ENCODE measurements at places on chromosomes 5 and 9.

- DNase-seq: peak; percentile 52
These were observed 44.5 kb upstream of the NR5A1 start for GRCh38 chr9:124551472-124552272.

DNA sequence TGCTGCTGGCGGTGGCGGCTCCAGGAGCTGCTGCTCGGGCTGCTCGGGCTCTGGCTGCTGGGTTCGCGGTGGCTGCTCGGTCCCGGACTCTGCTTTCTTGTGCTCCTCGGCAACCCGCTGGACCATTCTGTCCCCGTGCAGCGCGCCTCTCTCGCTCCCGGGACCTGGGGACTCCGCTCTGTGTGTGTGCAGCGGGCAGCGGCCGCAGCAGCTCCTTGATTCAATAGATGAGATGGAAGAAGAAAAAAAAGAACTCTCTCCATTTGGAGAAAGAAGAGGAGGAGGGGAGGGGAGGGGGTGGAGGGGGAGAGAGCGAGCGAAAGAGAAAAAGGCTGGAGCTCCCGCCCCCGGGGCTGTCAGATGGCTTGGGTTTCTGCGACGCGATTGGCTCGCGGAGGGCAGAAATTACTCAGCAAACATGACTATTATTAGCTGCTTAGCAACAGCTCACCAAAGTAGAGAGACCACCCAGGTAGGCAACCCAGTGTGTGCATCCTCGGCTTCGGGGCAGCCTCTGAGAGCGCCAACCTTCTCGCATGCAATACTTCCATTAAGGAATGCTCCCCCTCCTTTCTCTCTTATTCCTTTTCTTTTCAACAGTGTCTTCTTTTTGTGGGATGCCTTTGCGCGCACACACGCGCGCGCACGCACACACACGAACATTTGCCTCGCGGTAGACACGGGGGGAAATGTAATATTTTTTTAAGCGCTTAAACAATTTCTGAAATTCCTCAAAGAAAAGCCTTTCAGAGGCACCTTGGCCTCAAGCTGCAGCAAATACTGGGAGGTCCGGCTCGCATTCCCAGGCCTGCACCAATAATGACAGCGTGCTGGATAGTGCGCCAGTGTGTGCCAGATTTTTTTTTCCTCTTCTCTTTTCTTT, 7.6 kb downstream of the PTCH1 start:
- DNase-seq: peak; percentile 91

DNA sequence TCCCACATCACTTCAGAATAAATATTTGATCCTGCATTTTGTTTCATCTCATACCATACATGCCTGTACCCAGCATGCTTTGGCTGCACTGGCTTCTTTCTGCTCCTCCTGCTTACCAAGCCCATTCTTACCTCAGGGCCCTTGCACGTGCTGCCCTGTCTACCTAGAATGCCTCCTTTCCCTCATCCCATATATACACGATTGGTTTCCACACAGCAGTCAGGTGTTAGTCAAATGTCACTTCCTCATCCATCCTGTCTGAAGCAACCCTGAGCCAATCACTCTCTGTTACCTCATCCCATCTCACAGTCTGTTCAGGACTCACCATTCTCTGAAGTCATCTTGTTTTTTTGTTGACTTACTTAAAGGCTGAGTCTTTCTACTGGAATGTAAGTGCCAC, 30.3 kb downstream of the CAST start:
- DNase-seq: no peak

DNA sequence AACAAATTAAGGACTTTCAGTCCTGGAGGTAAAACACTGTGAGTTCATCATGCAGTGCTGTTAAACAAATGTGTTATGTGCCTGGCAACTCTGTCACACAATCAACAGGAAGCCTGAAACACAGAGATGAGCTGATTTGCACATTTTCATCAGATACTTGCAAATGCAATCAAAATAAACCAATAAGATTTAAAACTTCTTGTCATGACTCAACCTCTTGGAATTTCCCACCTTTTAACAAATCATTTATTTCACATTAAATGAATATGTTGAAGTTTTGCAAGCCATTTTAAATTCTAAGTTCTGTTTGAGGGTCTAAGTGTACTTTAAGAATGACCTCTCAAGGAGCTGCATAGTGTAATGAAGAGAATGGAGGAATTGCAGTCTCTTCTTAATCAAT, 64.4 kb downstream of the ANXA1 start:
- DNase-seq: no peak

DNA sequence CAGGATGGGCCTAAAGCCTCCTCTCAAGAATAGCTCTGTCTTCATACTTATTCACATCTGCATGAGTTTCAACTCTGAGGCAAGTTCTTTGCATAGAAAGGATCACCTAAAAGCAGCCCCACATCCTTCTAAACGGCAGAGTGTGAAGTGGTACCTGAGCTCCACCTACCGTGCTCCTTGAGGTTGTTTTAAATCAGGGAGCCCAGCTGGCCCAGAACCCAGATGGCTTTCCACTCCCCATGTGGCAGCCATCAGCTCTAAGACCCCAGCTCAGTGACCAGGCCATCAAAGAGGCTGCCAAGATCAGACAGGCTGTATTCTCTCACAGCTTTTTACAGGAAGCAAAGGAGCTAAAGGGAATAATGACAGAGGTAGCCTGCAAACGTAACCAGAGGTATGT, 299.3 kb downstream of the RASEF start:
- no peak for DNase-seq

GRCh38 chr9:114619191-114619761, 8.2 kb downstream of the TMEM268 start:
- peak; percentile 66 for DNase-seq

DNA sequence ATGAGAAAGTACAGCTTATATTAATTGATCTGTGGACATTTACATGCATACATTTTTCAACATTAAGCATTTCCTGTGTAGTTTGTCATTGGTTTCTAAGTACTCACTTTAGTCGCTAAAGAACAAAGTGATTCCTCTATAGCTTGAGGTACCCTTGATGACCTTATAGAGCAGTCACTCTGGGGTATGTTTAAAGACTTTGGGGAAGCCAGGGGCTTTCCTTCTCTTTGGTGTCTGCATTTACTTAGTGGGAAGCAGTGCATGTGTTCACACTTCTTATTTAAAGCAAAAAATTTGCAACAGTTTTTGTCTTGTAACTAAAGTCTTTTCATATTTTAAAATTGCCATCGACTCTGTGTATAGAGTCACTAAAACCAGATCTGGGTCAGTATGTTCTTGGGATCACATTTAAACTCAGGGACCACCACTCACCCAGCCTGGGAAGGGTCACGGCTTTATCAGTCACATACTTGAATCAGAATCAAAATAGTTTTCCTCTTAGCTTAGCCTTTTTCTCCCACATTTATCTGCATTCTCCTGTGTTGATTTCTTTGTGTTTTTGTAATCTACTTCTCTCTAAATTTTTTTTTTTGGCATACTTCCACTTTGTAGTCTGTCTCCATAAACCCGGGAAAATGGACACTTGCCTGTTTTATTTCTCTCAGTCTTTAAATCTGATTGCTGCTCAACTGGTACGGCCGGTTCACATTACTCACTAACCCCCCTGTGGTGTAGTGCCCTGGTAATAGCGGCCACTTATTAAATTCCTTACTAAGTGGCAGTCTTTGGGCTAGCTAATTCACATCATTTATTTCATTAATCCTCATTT, 143.9 kb upstream of the FBN2 start:
- DNase-seq: no peak

DNA sequence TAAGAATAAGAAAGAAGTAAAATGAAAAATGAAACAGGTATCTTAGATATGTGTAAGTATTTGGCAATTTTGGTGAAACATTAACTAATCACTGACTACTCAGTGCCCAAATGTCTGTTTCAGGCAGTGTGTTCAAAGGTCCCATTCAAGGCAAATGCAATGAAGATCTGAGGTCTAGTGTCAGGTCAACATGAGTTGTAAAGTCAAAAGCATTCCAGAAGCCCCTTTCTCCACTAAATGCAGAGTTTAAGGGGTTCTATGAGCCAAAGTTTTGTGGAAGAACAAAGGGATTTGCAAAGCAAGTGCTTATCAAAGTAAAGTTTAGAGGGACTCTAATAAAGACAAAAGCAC, 71.0 kb upstream of the GPBP1 start:
- no peak for DNase-seq

- DNase-seq: no peak
These were observed 285.0 kb downstream of the EFNA5 start for GRCh38 chr5:107385708-107386107.

GRCh38 chr9:86470326-86470725, 116.1 kb upstream of the TUT7 start:
- no peak for DNase-seq

DNA sequence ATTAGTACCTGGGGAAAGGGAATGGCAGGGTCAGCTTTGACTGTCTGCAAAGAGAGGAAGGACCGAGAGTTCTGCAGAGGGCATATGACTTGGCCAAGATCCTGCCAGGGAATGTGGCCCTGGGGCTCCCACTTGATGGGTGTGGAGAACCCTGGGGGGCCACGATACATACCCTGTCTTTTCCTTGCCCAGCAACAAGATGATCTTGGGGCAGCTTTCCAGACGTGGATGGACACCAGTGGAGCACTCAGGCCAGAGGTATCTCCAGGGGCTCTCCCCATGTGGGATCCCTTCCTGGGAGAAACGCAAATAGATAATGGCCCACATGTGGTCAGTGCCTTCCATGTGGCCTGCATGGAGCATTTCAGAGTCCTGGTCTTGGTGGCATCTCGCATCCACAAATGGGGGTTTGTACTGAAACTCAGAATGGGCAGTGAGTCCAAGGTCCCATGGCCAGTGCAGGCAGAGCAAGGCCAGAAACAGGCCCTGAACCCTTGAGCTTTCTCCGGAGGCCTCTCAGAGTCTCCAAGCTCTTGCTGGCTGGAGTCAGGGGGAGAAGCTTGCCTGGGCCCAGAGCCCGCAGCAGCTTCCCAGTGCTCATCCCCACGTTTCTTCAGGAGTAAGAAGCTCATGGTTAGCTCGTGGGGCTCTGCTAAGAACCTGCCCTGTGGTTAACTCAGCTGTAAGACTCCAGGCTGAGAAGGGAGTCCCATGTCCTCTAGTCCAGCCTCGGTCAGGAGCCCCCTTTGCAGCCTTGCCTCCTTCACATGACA, 18.3 kb upstream of the ORM1 start:
- DNase-seq: no peak

DNA sequence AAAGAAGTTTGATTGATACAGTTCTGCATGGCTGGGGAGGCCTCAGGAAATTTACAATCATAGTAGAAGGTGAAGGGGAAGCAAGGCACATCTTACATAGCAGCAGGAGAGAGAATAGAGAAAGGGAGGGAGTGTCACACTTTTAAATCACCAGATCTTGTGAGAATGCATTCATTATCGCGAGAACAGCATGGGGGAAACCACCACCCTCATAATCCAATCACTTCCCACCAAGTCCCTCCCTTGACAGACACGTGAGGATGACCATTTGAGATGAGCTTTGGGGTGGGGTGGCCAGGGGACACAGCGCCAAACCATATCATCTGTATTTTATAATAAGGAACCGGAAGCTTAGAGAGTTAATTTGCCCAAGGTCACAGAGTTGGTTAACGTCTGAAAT, 13.7 kb upstream of the FOCAD start:
- no peak for DNase-seq

- DNase-seq: no peak
These were observed 1489.8 kb upstream of the C9orf72 start for GRCh38 chr9:29063031-29063430.

DNA sequence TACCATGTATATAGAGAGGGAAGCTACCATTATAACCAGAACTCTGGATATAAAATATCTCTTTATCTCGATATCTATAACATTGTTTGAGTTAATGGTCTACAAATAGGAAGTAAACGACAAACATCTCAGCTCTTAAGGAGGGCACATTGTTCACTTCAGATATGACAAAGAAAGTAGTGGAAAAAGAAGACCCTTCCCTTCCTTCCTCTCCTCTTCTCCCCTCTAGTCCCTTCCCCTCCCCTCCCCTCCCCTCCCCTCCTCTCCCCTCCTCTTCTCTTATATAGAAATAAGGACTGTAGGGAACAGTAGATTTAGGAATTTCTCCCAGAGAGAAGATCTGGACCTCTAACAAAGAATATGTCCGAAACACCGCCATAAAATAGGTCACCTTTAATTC, 1731.9 kb upstream of the CDH9 start:
- DNase-seq: no peak

DNA sequence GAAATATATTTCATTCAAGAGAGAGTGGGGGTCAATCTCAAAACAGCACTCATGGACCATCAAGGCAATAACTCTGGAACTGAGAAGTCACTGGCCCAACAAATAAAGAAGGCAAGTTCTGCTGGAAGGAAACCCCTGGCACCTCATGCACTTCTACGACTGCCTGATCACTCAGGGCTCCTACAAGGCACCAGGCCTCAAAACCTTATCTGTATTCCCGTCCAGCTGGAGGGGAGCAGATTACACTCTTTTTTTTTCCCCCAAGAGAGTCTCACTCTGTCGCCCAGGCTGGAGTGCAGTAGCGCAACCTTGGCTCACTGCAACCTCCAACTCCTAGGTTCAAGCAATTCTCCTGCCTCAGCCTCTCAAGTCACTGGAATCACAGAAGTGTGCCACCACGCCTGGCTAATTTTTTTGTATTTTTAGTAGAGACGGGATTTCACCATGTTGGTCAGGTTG, 49.9 kb downstream of the P4HA2 start:
- no peak for DNase-seq

- DNase-seq: no peak
These were observed 111.8 kb downstream of the ACTL7B start for GRCh38 chr9:108743901-108744371.

GRCh38 chr5:68834491-68834981, 259.3 kb upstream of the SLC30A5 start:
- DNase-seq: no peak

DNA sequence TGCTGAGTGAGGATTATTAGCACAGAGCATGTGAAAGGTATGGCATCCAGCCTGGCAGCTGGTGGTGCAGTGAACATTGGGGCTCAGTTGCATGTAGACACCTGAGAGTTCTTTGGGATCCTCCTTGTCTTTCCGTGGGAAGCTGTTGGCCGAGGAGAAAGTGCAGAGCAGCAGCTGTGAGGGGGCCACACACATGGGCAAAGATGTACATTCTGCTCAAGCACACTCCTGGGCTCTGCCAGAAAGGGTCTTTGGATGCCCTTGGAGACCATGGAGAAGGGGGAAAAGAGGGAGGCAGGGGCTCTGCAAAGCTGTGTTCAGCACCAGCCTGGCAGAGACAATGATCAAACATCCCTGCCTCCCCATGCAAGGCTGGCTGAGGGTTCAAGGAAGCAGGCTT, 138.7 kb upstream of the PITX1 start:
- no peak for DNase-seq

Data from right cardiac atrium (tissue), 5 donors.